Spinal cord (tissue), 10 donors: ENCODE measurements at places on chromosomes 7 and 10.
A peak's percentile ranks its signal among the peaks of the same experiment; 100 is the strongest.

DNA sequence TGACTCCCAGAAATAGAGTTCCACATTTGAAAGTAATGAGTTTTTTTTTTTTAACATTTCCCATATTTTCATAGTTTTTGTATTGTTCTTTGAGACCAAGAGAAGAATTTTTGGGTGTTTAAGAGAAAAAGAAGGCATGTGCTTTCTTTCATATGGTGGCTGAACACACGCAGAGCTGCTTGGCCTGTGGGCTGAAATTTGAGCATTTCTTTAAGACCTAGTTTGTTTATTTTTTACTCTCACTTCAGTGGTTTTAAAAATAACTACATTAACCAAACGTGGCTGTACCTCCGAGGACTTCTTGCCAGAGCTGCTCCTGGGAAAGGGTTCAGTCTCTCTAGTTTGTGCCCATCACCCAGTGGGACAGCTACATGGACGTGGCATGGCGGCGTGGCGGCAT, 58.3 kb downstream of the INPP5A start:
- peaks cover 18% of the 10 kb centered on the region for H3K4me1 ChIP-seq
- no peak overlapping the region for H3K4me3 ChIP-seq
- no peak for DNase-seq
- no peaks in the 10 kb centered on the region for H3K36me3 ChIP-seq
- no peak overlapping the region for H3K27ac ChIP-seq
- no peaks in the 10 kb centered on the region for H3K27me3 ChIP-seq

DNA sequence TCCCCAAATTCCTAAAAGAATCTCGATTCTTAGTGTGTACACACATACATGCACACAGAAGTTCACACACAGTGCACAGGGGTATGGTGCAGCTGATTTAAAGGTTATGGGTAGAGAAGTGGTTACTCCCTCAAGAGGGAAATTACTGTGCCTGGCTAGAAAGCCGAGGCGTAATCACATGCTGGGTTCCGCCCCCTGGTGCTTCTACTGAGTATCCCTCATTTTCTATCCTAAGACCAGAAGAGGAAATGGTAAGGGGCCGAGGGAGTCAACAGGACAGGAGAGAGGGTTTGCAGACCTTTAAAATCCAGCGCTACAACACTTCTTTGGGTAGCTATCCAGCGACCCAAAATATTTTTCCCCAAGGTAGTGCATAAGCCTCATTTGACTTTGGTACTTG, 147.3 kb upstream of the TMEM196 start:
- no peak overlapping the region for H3K27ac ChIP-seq
- no peak overlapping the region for H3K4me3 ChIP-seq
- no peaks in the 10 kb centered on the region for H3K4me1 ChIP-seq
- H3K36me3 ChIP-seq, result no peaks in the 10 kb centered on the region
- H3K27me3 ChIP-seq, result no peaks in the 10 kb centered on the region
- no peak for DNase-seq

DNA sequence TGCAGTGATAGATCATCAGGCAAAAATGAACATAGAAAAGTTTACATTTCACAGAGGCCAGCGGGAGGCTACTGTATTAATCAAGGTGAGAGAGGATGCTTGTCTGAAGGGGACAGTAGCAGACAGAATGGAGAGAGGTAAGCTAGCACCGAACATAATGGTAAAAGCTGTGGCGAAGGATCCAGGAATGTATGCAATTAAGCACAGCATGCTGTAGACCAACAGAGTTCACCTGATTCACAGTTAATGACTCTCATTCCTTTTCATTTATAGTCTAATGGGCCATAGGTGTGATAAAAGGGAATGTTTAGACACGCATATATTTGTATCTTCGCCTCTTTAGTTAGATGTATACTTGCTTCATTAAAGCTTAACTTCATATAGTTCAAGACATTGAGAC, 150.9 kb upstream of the MBL2 start:
- no peak overlapping the region for H3K4me3 ChIP-seq
- DNase-seq, result no peak
- H3K27me3 ChIP-seq, result no peaks in the 10 kb centered on the region
- H3K4me1 ChIP-seq, result no peaks in the 10 kb centered on the region

GRCh38 chr10:84291384-84291783, 37.0 kb upstream of the CCSER2 start:
- no peak overlapping the region for H3K27ac ChIP-seq
- H3K4me1 ChIP-seq, result peaks cover 6% of the 10 kb centered on the region
- H3K27me3 ChIP-seq, result no peaks in the 10 kb centered on the region
- no peak overlapping the region for H3K4me3 ChIP-seq
- DNase-seq, result no peak
- H3K36me3 ChIP-seq, result no peaks in the 10 kb centered on the region

DNA sequence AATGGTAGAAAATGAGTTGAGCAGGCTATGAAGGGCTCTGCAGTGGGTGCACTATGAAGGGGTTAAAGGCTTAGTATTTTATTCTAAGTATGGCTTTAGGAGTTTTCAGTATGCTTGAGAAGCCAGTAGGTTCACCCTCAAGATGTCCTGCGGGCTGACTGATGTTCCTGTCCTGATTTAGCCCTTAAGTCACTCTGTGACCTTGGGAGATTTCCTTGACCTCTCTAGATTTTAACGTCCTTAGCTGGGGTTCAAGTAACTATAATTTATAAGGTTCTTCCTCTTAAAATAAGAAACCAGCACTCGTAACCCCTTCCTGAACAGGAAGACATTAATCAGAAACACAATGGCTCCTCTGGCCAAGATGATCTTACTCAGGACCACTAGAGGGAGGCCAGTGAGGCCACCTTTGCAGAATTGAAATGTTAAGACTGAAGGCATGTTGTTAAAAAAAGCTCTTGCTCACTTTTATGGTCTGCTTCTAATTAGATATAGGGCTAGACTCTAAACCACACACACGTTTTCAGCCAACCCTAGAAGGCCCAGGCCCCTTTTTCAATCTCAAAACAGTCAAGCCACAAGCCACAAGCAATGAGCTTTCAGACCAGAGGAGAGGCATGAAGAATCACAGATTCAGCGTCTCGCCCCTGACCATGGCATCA, 41.9 kb downstream of the CDK1 start:
- no peak for DNase-seq
- H3K4me3 ChIP-seq, result no peak overlapping the region
- no peaks in the 10 kb centered on the region for H3K4me1 ChIP-seq

- no peaks in the 10 kb centered on the region for H3K4me1 ChIP-seq
- H3K27me3 ChIP-seq, result no peaks in the 10 kb centered on the region
- H3K4me3 ChIP-seq, result no peak overlapping the region
- no peaks in the 10 kb centered on the region for H3K36me3 ChIP-seq
- DNase-seq, result no peak
Observed at GRCh38 chr10:74770400-74770799, 56.0 kb upstream of the KAT6B start.

DNA sequence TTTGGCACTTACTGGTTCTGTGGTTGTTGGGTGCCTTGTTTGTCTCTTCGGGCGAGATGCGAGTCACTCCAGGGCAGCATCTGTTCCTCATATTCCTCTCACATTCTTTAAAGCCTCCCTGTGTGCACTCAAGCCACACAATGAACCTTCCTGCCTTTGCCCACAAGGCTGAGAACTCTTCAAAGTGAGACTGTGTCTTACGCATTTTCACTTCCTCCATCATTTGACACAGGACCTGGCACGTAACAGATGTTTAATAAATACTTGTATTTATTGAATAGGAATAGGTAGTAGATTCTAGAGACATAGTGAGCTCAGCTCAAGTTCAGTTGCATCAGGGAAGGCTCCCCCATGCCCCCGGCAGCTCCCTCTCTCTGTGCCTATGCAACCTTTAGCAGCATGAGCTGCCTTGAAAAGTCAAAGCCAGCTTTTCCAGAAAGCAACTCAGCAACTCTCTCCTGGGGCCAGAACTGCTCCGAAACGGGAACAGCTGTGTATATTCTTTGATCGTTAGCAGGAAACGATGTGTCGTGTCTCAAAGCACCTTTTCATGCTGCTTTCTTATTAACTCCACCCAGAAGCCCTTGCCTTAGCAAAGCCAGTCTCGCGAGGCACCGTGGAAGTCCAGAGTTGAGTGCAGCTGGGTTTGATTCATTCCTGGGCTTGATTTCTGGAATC, 97.5 kb downstream of the PFKFB3 start:
- H3K27me3 ChIP-seq, result no peaks in the 10 kb centered on the region
- no peaks in the 10 kb centered on the region for H3K36me3 ChIP-seq
- no peak for DNase-seq

DNA sequence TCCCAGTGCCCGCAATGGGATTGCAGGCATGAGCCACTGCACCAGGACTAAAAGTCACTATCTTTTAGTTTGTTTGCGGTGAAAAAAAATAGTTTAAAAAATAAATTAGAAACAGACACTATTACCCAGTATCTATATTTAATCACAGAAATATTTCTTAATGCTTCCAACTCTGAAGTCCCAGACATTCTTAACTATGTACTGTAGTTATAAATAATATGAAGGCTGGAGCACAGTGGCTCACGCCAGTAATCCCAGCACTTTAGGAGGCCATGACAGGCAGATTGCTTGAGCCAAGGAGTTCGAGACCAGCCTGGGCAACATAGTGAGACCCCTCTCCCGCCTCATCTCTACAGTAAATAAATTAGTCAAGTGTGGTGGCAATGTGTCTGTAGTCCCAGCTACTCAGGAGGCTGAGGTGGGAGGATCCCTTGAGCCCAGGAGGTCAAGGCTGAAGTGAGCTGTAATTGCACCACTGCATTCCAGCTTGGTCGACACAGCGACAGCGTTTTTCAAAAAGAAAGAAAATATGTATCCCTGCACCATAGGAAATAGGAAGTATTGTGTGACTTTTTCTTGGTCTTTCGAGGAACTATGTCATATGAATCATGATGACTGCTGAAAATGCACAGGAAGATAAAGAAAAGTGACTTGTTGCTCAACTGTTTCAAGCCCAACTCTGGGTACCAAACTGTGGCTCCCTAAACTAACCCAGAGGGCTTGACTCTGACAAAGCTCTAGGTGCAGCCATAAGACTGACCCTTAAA, 74.9 kb upstream of the STEAP1B start:
- no peaks in the 10 kb centered on the region for H3K27me3 ChIP-seq
- DNase-seq, result no peak
- no peak overlapping the region for H3K4me3 ChIP-seq
- H3K4me1 ChIP-seq, result no peaks in the 10 kb centered on the region
- no peak overlapping the region for H3K27ac ChIP-seq

DNA sequence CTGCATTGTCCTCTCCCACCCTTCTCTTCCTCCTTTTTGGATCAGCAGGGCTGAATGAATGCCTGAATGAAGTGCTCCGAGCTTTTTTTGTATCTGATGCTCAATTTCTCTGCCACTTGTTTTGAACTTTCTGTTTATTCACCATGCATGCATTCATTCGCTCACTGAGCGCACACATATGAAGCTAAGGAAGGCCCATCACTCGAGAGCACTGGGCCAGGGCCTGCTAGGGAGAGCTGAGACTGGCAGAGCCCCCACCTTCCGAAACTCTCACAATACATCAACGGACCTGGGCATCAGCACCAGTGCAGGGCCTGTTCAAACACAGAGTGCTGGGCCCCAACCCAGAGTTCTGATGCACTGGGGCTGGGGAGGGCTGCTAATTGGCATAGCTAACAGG, 45.7 kb downstream of the RPS24 start:
- H3K4me3 ChIP-seq, result no peak overlapping the region
- no peak for DNase-seq

GRCh38 chr7:93150200-93150835, 2.1 kb upstream of the SAMD9L start:
- no peaks in the 10 kb centered on the region for H3K27me3 ChIP-seq
- H3K4me1 ChIP-seq, result no peaks in the 10 kb centered on the region
- no peak overlapping the region for H3K27ac ChIP-seq

DNA sequence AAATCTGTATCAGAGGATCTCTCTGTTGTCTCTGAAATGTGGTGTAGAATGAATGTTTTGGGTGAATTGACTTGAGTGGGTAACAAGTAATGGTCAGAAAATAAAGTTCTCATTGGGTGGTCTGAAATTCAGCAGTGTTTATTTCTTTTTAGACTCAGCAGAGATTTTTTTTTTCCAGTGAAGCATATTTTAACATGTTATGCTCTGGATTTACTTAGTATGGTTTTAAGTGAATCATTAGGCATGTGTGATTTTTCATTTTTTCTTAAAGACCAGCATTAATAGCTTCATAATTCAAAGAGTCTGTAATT, 63.5 kb downstream of the REEP3 start:
- no peaks in the 10 kb centered on the region for H3K4me1 ChIP-seq
- H3K27ac ChIP-seq, result peak overlapping the region; percentile 67
- no peak for DNase-seq
- no peaks in the 10 kb centered on the region for H3K36me3 ChIP-seq
- no peak overlapping the region for H3K4me3 ChIP-seq
- H3K27me3 ChIP-seq, result no peaks in the 10 kb centered on the region
